ENCODE measurements at places on chromosomes 13 and 19.

DNA sequence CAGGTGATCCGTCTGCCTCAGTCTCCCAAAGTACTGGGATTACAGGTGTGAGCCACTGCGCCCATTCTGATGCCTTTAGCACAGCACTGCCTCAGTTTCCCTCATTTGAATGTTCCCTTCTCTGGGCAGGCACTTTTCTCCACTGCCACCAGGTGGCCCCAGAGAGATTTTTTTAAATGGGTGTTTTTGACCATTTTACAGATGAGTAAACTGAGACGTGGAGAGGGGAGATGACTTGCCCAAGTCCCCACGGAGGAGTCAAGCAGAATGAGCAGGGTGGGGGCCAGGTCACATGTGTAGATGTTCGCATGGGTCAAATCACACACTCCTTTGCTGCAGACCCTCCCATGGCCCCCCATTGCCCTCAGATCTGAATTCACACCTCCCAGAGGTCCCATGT lies 3.2 kb upstream of the PDE4C start:
- H3K27me3 ChIP-seq: peaks cover 58% of the 10 kb centered on the region
- H3K4me1 ChIP-seq: peaks cover 29% of the 10 kb centered on the region
- H3K4me3 ChIP-seq: no peak overlapping the region
- no peak for DNase-seq
- no peak overlapping the region for H3K27ac ChIP-seq

- peaks cover 65% of the 10 kb centered on the region for H3K36me3 ChIP-seq
- no peaks in the 10 kb centered on the region for H3K4me1 ChIP-seq
- no peaks in the 10 kb centered on the region for H3K27me3 ChIP-seq
- H3K27ac ChIP-seq: no peak overlapping the region
- no peak overlapping the region for H3K4me3 ChIP-seq
Observed at GRCh38 chr13:100636441-100636840, 38.2 kb downstream of the TMTC4 start.

GRCh38 chr13:97826421-97827012 lies 127.0 kb upstream of the IPO5 start:
- no peaks in the 10 kb centered on the region for H3K27me3 ChIP-seq
- DNase-seq: no peak
- no peaks in the 10 kb centered on the region for H3K36me3 ChIP-seq
- no peaks in the 10 kb centered on the region for H3K4me1 ChIP-seq
- no peak overlapping the region for H3K4me3 ChIP-seq
- no peak overlapping the region for H3K27ac ChIP-seq

DNA sequence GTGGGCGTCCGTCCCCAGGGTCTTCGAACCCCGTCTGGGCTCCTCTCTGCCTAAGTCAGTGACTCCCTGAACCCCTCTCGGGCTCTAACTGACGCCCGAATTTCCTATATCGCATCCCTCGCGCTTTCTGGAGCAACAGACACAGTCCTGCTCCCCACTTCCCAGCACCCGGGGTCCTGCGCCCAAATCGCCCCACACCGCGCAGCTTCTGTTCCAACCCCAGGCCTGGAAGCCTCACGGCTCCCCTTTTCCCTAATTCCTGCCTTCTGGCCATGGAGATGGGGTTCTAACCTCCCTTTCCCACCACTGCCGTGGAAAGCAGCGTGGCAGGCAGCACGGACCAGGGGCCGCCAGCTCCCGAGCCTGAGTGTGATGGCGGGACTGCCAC lies 1.6 kb upstream of the GRTP1 start:
- no peak overlapping the region for H3K27ac ChIP-seq
- H3K27me3 ChIP-seq: peaks cover 25% of the 10 kb centered on the region
- H3K4me3 ChIP-seq: no peak overlapping the region

GRCh38 chr13:47100214-47100853 lies 203.5 kb upstream of the HTR2A start:
- H3K27ac ChIP-seq: no peak overlapping the region
- H3K4me3 ChIP-seq: no peak overlapping the region
- no peaks in the 10 kb centered on the region for H3K36me3 ChIP-seq
- H3K4me1 ChIP-seq: no peaks in the 10 kb centered on the region

- DNase-seq: no peak
- H3K27ac ChIP-seq: no peak overlapping the region
- no peak overlapping the region for H3K4me3 ChIP-seq
- H3K27me3 ChIP-seq: no peaks in the 10 kb centered on the region
- H3K36me3 ChIP-seq: no peaks in the 10 kb centered on the region
Observed at GRCh38 chr13:50921706-50922105, 12.1 kb downstream of the RNASEH2B start.

DNA sequence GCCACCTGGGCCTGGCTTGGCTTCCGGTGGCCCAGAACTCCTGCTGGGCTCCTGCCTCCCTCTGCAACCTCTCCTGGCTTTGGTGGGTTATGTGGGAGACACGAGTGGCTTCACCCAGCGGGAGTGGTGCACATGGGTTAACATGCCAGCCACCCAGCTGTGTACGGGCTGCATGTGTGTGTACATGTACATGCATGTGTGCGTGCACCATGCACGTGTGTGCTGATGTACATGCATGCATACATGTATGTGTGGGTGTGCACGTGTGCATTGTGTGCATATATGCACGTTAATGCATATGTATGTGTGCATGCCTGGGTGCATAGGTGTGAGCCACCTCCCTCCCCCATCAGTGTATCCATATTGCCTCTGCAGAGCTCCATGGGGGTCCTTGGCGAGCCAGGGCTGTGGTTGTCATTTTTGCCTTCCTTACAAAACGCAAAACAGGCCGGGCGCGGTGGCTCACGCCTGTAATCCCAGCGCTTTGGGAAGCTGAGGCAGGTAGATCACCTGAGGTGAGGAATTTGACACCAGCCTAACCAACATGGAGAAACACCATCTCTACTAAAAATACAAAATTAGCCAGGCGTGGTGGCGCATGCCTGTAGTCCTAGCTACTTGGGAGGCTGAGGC lies 12.5 kb downstream of the GNA11 start:
- no peaks in the 10 kb centered on the region for H3K27me3 ChIP-seq
- peaks cover 14% of the 10 kb centered on the region for H3K36me3 ChIP-seq
- no peak overlapping the region for H3K4me3 ChIP-seq
- H3K4me1 ChIP-seq: peaks cover 71% of the 10 kb centered on the region
- H3K27ac ChIP-seq: peak overlapping the region; percentile 77

DNA sequence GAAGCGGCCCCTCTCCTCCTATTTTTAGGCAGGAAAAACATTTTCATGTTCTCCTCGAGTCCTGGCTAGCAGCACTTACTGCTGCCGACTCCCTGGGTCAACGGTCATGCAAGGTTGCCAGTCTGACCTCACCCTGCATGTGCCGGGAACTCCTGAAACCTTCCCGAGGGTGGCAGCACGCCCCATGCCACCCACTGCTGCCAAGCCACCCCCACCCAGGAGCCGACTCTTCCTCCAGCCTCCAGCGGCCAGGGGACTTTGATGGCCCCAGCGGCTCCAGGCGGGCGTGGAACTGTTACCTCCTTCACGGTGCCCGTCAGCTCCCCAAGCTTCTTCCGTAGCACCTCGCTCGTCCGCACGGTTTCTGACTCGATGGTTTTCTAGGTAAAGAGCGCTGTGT lies 8.7 kb downstream of the TIMM44 start:
- H3K27me3 ChIP-seq: no peaks in the 10 kb centered on the region
- H3K27ac ChIP-seq: no peak overlapping the region
- H3K36me3 ChIP-seq: peaks cover 95% of the 10 kb centered on the region
- H3K4me1 ChIP-seq: no peaks in the 10 kb centered on the region
- H3K4me3 ChIP-seq: no peak overlapping the region
- DNase-seq: no peak

DNA sequence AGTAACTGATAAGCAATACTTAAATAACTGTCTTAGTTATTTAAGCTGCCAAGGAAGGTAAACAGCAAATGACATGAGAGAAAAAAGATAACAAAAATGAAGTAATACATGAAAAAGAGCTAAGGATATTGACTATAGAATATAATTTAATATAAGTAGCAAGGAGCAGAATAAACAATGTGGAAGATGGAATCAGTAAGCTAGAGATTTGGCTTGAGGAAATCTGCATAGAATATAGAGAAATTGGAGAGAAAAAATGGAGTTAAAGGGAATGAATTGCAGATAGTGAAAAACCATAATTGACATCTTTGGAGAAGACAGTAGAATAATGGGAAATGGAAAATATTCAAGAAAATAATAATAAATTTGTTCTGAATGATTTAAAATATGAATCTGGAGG lies 127.1 kb downstream of the PDS5B start:
- H3K27ac ChIP-seq: no peak overlapping the region
- H3K4me1 ChIP-seq: no peaks in the 10 kb centered on the region
- H3K4me3 ChIP-seq: no peak overlapping the region

- peak; percentile 91 for DNase-seq
- H3K27ac ChIP-seq: peak within 1 kb of the TSS; percentile 94
Observed at GRCh38 chr13:24512197-24512907, at the start of gene PARP4. TSS of gene PARP4 (minus strand) at chr13:24512778. CDS start at chr13:24503776, 9,002 bp downstream.

DNA sequence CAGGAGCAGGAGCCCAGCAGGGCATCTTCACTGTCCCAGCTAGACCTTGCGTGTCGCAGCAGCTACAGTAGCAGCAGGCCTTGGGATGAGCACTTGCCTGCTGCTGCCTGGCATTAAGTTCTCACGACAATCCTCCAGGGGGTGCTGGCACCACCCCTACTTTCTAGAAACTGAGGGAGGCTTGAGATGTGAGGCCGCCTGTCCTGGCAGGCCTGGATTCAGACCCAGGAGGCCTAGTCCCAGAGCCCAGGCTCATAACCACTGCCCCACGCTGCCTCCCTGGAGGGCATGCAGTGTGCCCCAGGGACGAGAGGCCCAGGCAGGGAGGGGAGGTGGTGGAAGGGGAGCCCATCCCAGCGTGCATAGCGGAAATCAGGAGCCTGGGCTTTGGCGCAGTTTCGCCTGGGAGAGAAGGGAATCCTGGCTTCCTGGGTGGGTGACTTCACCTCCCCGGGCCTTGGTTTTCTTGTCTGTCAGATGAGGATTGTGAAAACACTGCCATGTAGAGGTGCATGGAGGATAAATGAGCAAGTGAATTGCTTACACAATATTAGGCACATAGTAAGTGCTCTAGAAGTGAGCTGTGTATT lies 26.1 kb downstream of the PPP5C start:
- H3K27me3 ChIP-seq: no peaks in the 10 kb centered on the region
- H3K36me3 ChIP-seq: peaks cover 46% of the 10 kb centered on the region
- H3K27ac ChIP-seq: peak overlapping the region; percentile 54
- no peak overlapping the region for H3K4me3 ChIP-seq
- no peak for DNase-seq

DNA sequence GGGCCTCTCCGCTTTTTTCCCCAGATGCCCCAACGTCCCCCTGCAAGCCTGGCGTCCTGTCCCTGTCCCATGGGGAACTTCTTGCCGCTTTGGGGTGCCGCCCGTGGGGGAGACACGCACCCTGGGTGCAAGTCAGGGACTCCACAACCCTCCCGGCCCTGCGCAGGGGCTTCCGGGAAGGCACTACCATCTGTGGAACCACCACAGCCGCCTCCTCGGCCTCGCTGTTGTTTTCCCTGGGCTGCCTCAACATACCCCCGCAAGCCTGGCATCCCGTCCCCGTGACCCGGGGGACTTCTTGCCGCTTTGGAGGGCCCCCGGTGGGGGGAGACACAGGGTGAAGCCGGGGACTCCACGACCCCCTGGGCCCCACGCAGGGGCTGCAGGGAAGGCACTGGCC lies 238.4 kb downstream of the TUBA3C start:
- DNase-seq: no peak
- H3K4me1 ChIP-seq: no peaks in the 10 kb centered on the region
- no peaks in the 10 kb centered on the region for H3K27me3 ChIP-seq
- H3K4me3 ChIP-seq: no peak overlapping the region

DNA sequence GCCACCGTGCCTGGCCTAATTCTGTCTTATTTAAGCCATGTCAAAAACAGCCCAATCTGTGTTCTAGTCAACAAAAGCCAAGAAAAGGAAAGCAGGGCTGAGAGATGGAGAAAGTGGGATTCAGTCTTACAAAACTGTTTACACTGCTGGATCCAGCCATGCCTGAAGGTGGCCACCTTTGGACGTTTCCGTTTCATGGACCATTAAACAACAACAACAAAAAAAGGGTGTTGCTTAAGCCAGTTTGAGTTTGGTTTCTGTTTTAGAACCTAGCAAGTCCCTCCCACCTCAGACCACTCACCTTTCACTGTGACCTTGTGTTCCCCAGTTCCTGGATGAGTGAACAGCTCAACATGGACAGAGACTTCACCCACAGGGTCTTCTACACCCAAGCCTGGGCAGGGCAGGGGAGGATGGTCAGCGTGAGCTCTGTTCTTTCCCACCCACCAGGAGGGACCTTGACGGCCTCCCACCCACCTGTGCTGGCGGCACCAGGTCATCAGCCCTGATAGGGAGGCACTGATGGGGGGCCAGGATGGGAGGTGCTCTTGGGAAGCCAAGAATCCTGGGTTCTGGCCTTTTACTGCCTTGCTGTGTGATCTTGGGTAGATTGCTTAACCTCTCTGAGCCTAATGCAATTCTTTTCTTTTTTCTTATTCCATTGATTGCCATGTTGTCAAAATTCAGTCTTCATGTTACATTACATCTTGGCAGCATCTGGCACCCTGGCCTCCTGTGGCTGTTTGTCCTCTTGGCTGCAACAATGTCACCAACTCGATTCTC lies 56.2 kb downstream of the COLGALT1 start:
- no peak overlapping the region for H3K4me3 ChIP-seq
- peaks cover 13% of the 10 kb centered on the region for H3K27me3 ChIP-seq
- H3K27ac ChIP-seq: no peak overlapping the region
- peaks cover under 1% of the 10 kb centered on the region for H3K4me1 ChIP-seq

- H3K27me3 ChIP-seq: no peaks in the 10 kb centered on the region
- no peak overlapping the region for H3K4me3 ChIP-seq
- H3K27ac ChIP-seq: peak overlapping the region; percentile 58
- DNase-seq: peak; percentile 59
Observed at GRCh38 chr13:110353339-110353977, 46.4 kb downstream of the COL4A2 start.

DNA sequence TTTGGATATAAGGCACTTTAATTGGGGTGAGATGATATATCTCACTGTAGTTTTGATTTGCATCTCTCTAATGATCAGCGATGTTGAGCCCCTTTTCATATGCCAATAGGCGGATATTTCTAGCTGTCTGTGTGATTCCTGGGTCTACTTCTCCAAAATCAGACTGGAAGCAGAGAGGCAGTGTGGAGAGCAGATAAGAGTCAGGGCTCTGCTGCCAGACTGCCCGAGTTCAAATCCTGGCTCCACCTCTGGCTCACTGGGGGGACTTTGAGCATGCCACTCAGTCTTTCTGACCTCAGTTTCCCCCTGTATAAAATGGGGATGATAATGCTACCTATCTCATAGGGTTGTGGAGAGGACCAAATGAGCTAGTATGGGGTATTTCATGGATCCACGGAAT lies 24.0 kb upstream of the ACP7 start:
- DNase-seq: no peak
- no peaks in the 10 kb centered on the region for H3K4me1 ChIP-seq
- no peaks in the 10 kb centered on the region for H3K36me3 ChIP-seq
- H3K27ac ChIP-seq: no peak overlapping the region
- no peaks in the 10 kb centered on the region for H3K27me3 ChIP-seq

- H3K4me3 ChIP-seq: peak overlapping the region; percentile 48
- H3K27ac ChIP-seq: peak overlapping the region; percentile 60
- no peaks in the 10 kb centered on the region for H3K27me3 ChIP-seq
- no peaks in the 10 kb centered on the region for H3K36me3 ChIP-seq
- peak; percentile 84 for DNase-seq
- peaks cover 36% of the 10 kb centered on the region for H3K4me1 ChIP-seq
Observed at GRCh38 chr19:38736413-38737280, 7.6 kb downstream of the CAPN12 start.

GRCh38 chr13:63455938-63456337 lies 2040.3 kb upstream of the PCDH20 start:
- no peak overlapping the region for H3K4me3 ChIP-seq
- DNase-seq: no peak
- H3K36me3 ChIP-seq: no peaks in the 10 kb centered on the region
- no peaks in the 10 kb centered on the region for H3K4me1 ChIP-seq

Measured in lower lobe of right lung (tissue), 2 donors.